ENCODE measurements at places on chromosomes 6 and 20. TPM values are rescaled to one million over a fixed set of nuclear protein-coding genes. Genes with fewer than 3 reads are reported as not detected.

INSM1 gene
- polyA plus RNA-seq, result not detected

SLC17A9 gene
- polyA plus RNA-seq, result 2.7 TPM

OR2J2 gene
- not detected for polyA plus RNA-seq

RIMS4 gene
- 0.54 TPM for polyA plus RNA-seq

CCHCR1 gene
- polyA plus RNA-seq, result 27.5 TPM

CD93 gene
- polyA plus RNA-seq, result 40.4 TPM

WFDC12 gene
- polyA plus RNA-seq, result not detected

MATN4 gene
- polyA plus RNA-seq, result 0.52 TPM

FUT9 gene
- 2.1 TPM for polyA plus RNA-seq

HDGFL1 gene
- not detected for polyA plus RNA-seq

KIF25 gene
- polyA plus RNA-seq, result 0.73 TPM

PAK5 gene
- 0.39 TPM for polyA plus RNA-seq

DSP gene
- 84.1 TPM for polyA plus RNA-seq

WFDC5 gene
- not detected for polyA plus RNA-seq

DEFB128 gene
- not detected for polyA plus RNA-seq

TPX2 gene
- polyA plus RNA-seq, result 45.4 TPM

ZBTB22 gene
- polyA plus RNA-seq, result 28.4 TPM

AVP gene
- 0.31 TPM for polyA plus RNA-seq

MEP1A gene
- polyA plus RNA-seq, result not detected

OPRL1 gene
- 1.4 TPM for polyA plus RNA-seq

VIP gene
- 0.60 TPM for polyA plus RNA-seq

TEAD3 gene
- 64.4 TPM for polyA plus RNA-seq

HLA-DRB5 gene
- polyA plus RNA-seq, result 46.3 TPM

HLA-DQB1 gene
- polyA plus RNA-seq, result 6.8 TPM

BPIFB4 gene
- not detected for polyA plus RNA-seq

SLC17A1 gene
- polyA plus RNA-seq, result 34.5 TPM

PNPLA1 gene
- 2.7 TPM for polyA plus RNA-seq

HCK gene
- 2.3 TPM for polyA plus RNA-seq

ZMYND8 gene
- polyA plus RNA-seq, result 40.2 TPM

XKR7 gene
- polyA plus RNA-seq, result 0.64 TPM

C20orf204 gene
- 1.5 TPM for polyA plus RNA-seq

GABRR1 gene
- 1.3 TPM for polyA plus RNA-seq

HLA-DQA1 gene
- polyA plus RNA-seq, result 3.7 TPM

PDE10A gene
- polyA plus RNA-seq, result 32.6 TPM

SESN1 gene
- 27.0 TPM for polyA plus RNA-seq

B3GAT2 gene
- polyA plus RNA-seq, result 1.9 TPM

PPARD gene
- polyA plus RNA-seq, result 27.2 TPM

ETV7 gene
- 0.17 TPM for polyA plus RNA-seq

FOXA2 gene
- not detected for polyA plus RNA-seq

FOXC1 gene
- polyA plus RNA-seq, result 94.2 TPM

MCCD1 gene
- polyA plus RNA-seq, result 20.1 TPM

NAPB gene
- polyA plus RNA-seq, result 16.3 TPM

PSORS1C1 gene
- not detected for polyA plus RNA-seq

BNIP5 gene
- polyA plus RNA-seq, result 0.20 TPM

RNGTT gene
- 14.3 TPM for polyA plus RNA-seq

IBTK gene
- 46.5 TPM for polyA plus RNA-seq

KCNK16 gene
- not detected for polyA plus RNA-seq

CENPQ gene
- 16.3 TPM for polyA plus RNA-seq

TFAP2C gene
- polyA plus RNA-seq, result 0.83 TPM

MLN gene
- polyA plus RNA-seq, result 1.4 TPM

KHDC1 gene
- polyA plus RNA-seq, result 9.2 TPM

VGLL2 gene
- polyA plus RNA-seq, result not detected

SRMS gene
- 0.30 TPM for polyA plus RNA-seq

ARG1 gene
- polyA plus RNA-seq, result not detected

DZANK1 gene
- 5.9 TPM for polyA plus RNA-seq

CALHM6 gene
- 3.4 TPM for polyA plus RNA-seq

LAMA2 gene
- polyA plus RNA-seq, result 31.4 TPM

APOM gene
- polyA plus RNA-seq, result 103 TPM

FRK gene
- polyA plus RNA-seq, result 4.1 TPM

All from left renal cortex interstitium (tissue), 4 donors.